Vagina (tissue), 2 donors: ENCODE measurements at places on chromosomes 12 and 14. TPM values are rescaled to one million over a fixed set of nuclear protein-coding genes. Genes with fewer than 3 reads are reported as not detected.

SLC6A12 gene
- not detected for total RNA-seq

FGF23 gene
- total RNA-seq = not detected

RNASE1 gene
- 174 TPM for total RNA-seq

ART4 gene
- 0.98 TPM for total RNA-seq

KLRD1 gene
- total RNA-seq = 4.4 TPM

PTGR2 gene
- total RNA-seq = 5.6 TPM

HCFC2 gene
- 28.7 TPM for total RNA-seq

LBHD2 gene
- total RNA-seq = not detected

GLIPR1L2 gene
- total RNA-seq = 1.2 TPM

LMO3 gene
- 73.7 TPM for total RNA-seq

PIWIL1 gene
- total RNA-seq = not detected
